ENCODE measurements at places on chromosomes 7 and 10.

- no peak for DNase-seq
These were observed 85.8 kb downstream of the SEMA3A start for GRCh38 chr7:84108787-84109186.

- no peak for DNase-seq
These were observed 500.4 kb downstream of the NEBL start for GRCh38 chr10:20396701-20397100.

GRCh38 chr7:113752289-113752688 lies 166.5 kb downstream of the PPP1R3A start:
- DNase-seq: no peak

- no peak for DNase-seq
These were observed 42.0 kb upstream of the SVIL start for GRCh38 chr10:29676732-29677131.

DNA sequence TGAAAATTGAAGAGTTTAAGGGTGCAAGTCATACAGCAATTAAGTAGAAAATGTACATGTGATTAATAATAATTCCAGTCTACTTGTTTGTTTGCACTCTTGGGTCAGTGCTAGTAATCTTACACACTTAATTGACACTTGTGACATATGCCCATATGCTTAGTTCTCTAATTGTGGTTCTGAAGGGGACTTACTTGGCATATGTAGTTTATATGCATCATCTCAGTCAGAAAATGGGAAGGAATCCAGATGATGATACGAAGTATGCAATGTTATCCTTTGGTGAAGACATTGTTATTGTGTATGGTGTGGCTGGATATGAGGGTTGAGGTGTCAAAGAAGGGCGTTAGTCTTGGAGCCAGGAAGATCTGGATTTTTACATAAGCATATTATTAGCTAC lies 193.5 kb upstream of the HDAC9 start:
- no peak for DNase-seq
